ENCODE measurements at places on chromosomes 13 and 19.

DNA sequence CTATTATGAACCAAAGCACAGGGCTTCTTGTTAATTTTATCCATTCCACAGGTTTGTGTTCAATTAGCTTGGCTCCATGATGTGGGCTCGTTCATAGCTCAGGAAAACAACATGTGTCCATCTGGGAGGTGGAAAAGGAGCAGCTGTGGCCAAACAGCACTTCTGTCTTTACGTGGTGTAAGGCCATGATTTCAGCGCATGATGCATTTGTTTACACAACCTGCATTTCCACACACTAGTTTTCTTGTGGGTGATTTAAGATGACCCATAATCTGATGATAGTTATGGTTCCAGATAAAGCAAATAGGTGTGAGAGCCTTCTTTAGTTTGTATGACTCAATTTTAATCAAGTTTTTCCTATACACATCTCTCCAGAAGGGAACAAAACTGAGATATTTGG is 101.7 kb downstream of the TNFRSF19 start:
- DNase-seq = no peak

DNA sequence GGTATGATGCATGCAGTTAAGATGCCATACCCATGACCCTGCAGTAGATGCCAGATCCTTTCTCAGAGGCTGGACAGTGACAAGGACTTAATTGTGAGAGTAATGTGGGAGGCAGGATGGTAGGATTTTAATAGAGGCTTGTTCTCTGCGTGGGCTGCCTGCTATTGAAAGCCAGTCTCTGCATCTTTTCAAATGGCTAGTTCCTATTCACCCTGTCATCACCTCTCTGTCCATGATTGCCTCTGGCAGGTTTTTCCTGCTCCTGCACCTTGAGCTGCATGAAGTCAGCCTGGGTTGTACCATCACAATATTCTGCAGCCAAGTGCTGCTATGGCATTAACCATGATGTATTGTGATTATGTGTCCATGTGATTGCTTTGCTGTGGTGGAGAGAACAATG is 440.5 kb downstream of the ITGBL1 start:
- DNase-seq = no peak

GRCh38 chr13:37968555-37968954 is 99.0 kb upstream of the TRPC4 start:
- DNase-seq = no peak

DNA sequence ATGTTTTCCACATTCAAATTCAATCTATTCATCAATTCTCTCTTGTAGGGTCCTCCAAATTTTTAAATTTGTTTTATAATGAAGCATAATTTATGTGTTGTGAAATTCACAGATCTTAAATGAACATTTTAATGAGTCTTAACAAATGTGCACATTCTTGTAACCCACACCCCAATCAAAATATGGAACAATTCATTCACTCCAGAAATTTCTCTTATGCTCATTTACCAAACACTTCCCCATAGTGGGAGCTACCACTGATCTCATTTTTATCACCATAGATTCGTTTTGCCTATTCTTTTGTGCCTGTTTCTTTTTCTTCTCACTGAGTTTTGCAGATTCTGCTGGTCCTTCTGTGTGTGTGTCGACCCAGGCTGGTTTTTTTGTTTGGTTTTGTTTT is 664.1 kb downstream of the EFNB2 start:
- DNase-seq = no peak

- no peak for DNase-seq
Measured at GRCh38 chr19:5102520-5102919, 133.6 kb downstream of the KDM4B start.

- DNase-seq = no peak
Measured at GRCh38 chr19:55146078-55146704, 2.8 kb downstream of the TNNT1 start.

DNA sequence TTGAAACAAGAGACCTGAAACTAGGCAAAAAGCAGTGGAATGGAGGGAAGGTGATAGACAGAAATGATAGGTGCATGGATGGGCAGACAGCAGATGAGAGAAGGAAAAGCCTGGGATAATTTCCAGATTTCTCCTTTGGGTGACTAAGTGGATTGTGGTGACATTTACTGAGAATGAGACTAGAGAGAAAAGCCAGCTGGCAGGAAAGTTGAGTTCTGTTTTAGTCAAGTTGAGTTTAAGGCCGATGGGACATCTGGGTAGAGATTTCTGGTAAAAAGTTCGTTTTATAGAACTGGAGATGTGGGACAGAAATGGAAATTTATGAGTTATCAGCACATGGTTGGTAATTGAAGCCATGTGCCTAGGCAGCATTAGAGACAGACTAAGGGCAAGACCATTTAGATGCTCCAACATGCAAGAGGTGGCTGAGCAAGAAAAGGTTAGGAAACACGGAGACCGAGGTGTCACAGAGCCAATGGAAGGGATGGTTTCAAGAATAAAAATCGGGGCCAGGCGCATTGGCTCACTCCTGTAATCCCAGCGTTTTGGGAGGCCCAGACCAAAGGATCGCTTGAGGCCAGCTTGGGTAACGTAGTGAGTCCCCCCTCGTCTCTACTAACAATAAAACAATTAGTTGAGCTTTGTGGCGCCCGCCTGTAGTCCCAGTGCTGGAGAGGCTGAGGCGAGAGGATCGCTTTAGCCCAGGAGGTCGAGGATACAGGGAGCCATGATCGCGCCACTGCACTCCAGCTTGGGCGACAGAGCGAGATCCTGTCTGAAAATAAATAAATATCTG is 9.6 kb upstream of the DGKH start:
- DNase-seq = no peak

DNA sequence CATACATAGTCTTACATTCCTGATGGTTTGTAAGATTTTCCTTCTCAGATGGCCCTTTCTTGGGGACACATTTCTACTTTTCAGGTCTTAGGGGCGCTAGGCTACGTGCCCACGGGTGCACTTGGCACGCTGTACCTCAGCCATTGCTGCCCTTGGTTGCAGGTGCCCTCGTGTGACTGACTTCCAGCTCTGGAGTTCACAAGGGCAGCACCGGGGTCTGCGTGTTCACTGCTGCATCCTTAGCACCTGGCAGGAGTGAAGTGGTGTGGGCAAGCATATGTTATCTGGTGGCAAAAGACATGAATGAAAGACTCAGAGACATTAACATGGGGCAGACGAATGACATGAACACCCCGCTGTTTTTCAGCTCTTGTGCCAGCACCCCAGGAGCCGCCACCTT is 13.3 kb upstream of the WDR88 start:
- DNase-seq = no peak

- no peak for DNase-seq
Measured at GRCh38 chr13:45700971-45701900, 884 bp upstream of the CBY2 start.

DNA sequence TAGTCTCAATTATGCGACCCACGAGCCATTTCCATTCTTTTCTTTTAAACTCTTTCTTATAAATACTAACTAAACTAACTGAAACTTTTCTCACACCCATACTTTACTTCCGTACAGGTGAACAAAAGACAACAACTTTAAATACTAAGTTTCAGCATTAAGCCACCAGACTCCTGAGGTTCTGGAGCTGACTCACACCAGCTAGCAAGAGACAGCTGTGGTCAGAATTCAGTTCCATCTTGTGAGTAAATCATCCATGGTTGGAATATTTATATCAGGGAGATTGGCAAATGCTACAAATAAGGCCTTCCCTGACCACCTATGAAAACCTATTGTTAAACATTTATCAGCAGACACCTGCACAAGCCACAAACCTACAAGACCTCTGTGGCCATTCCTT is 897.0 kb downstream of the EFNB2 start:
- DNase-seq = no peak

- DNase-seq = no peak
Measured at GRCh38 chr19:40091205-40092129, 724 bp upstream of the ZNF780A start.

GRCh38 chr19:4966591-4966990 is 2.3 kb upstream of the KDM4B start:
- DNase-seq = no peak

GRCh38 chr19:47766670-47767069 is 11.8 kb upstream of the SELENOW start:
- DNase-seq = no peak

Measured in brain pericyte (primary cell).